ENCODE measurements at places on chromosomes 16 and 17. TPM values are rescaled to one million over a fixed set of nuclear protein-coding genes. Genes with fewer than 3 reads are reported as not detected.

CES4A gene
- 0.65 TPM for total RNA-seq

BTBD17 gene
- not detected for total RNA-seq

GGT6 gene
- not detected for total RNA-seq

ELMO3 gene
- 2.3 TPM for total RNA-seq

CXCL16 gene
- total RNA-seq, result 0.24 TPM

ZC3H18 gene
- total RNA-seq, result 23.2 TPM

ZFHX3 gene
- 17.0 TPM for total RNA-seq

TEDC2 gene
- 11.0 TPM for total RNA-seq

KCNJ12 gene
- not detected for total RNA-seq

PYY gene
- 0.13 TPM for total RNA-seq

CLEC18A gene
- 0.13 TPM for total RNA-seq

SLC52A1 gene
- total RNA-seq, result not detected

PPM1D gene
- 17.3 TPM for total RNA-seq

Data from epithelial cell of alveolus of lung (primary cell).